ENCODE measurements at places on chromosomes 3 and 15. TPM values are rescaled to one million over a fixed set of nuclear protein-coding genes. Genes with fewer than 3 reads are reported as not detected.

Gene SLC28A2
- total RNA-seq = not detected

Gene IMPG2
- 2.4 TPM for total RNA-seq

Gene UQCRC1
- 122 TPM for total RNA-seq

Gene TKT
- 71.4 TPM for total RNA-seq

Gene LRRC2
- 0.64 TPM for total RNA-seq

Gene B2M
- total RNA-seq = 210 TPM

Gene GUCA1C
- not detected for total RNA-seq

Gene DUT
- total RNA-seq = 51.0 TPM

Gene IQCF5
- not detected for total RNA-seq

Gene TRIM71
- total RNA-seq = 6.1 TPM

Gene HESX1
- 0.27 TPM for total RNA-seq

Gene SCN11A
- 0.64 TPM for total RNA-seq

Gene ROPN1
- total RNA-seq = not detected

DNA sequence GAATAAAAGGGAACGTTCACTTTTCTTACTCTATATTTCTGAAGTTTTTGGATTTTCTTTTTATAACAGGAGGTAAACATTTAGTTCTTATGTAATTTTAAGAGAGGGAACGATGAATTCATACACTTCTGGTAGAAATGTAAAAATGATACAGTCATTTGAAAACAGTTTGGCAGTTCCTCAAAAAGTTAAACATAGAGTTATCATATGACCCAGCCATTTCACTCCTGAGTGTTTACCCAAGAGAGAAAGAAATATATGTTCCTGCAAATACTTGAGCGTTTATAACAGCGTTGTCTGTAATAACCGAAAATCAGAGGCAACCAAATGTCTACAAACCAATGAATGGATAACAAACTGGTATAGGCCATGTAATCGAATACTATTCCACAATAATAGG, 20.8 kb upstream of the CCR9 start:
- DNase-seq = no peak

DNA sequence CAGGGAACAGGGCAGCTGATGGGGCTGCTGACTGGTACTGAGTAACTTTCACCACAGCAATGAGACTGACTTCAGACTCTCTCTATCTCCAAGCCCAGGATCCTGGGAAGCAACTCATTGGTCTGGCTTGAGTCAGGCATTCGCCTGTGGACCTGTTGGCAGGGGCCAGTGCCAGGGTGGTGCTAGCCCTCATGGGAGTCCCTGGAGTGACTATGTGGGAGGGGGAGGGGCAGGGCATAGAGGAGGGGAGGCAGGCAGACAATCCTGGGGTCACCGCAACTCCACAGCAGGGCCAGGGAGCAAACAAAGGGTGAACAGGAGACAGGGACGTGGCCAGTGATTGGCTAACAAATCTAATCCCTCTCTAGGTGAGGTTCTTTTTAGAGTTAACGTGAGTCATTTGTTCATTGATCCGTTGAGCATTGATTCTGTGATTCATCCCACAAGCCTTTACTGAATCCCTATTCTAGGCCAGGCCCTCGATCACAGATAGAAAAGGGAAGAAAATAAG, 71.8 kb downstream of the CEMIP start:
- no peak for DNase-seq

DNA sequence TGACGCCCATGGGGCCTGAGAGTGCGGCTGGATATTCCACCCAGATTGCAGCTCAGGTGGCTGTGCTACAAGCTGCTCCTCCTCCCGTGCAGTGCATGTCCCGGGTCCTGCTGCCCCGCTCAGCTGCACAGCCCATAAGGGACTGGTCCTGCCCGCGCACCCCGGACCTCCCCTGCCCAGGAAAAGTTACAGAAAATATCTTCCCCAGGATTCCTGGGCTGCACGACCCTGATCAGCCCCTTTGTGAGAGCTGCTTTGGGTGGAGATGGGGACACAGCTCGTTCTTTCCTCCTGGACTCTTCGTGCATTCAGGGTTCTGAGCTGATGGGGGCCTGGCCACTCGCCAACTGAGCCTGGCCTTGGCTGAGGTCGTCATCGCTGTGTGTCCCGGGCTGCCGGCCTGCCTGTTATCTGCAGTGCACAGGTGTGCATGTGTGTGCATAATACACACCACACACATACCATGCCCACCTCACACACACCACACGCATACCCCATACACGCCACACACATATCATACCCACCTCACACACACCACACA, 28.8 kb downstream of the APBA2 start:
- peak; percentile 51 for DNase-seq

DNA sequence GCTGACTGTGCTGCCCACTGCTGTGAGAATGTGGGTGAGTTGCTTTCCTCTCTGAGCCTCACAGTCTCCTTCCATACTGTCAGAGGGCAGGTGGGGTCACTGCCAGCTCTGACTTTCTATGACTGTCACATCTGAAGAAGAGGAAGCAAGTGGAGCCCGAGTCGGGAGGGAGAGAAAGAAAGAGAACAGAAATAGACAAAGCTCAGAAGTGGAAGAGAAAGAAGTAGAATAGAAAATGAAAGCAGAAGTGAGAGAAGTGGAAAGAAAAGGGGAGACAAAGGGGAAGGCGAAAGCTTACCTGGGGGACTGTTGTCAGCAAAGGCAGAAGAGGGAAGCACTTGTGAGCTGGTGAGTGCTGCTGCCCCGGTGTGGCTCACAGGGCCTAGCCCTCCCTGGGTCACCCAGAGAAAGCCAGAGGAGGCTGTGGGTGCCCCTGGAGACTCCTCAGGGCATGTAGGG, 57.9 kb downstream of the EPHB1 start:
- DNase-seq = no peak

DNA sequence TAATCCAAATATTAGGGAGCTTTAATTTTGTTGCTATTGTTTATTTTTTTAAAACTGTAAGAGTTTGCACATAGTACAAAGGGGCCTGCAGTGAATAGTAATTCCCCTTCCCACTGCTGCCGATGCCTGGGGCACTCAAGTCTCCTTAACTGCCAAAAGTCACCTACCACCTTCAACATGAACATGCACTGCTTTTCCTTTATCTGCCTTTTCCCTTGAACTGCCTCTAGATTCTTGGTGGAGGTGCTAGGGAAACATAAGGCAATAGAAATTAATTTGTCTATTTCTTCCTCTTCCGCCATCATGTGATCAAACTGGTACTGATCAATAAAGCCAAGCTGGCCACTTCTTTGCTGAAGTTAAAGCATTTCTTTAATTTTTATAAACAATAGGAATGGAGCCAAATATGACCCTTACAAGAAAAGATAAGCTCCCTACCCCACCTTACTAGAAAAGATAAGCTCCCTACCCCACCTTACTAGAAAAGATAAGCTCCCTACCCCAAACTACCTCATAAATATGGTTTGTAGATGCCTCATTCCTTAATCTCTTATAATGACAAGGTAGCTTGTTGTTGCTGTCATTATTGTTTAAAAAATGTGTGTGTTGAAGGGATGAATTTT, 17.4 kb upstream of the ACAP2 start:
- no peak for DNase-seq

DNA sequence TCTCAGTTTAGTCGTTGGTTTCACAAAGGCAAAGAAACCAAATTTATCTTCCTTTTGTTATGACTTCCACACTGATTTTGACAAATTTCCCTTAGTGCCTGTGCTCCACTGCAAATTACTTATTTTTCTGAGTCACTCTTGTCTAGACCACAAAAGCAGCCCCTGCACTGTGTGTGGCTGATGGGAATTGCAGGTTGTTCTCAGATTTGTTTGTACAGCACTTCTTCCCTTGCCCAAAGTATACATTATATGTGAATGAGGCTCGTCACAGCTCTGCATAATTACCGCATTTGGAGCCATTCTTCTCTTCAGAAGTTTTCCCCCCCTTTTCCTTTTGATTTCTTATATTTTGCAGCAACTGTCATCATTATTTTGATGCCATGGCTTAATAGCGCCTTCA, 354.2 kb upstream of the IL12A start:
- no peak for DNase-seq

GRCh38 chr15:25701721-25702465, 161.2 kb downstream of the ATP10A start:
- DNase-seq = no peak

DNA sequence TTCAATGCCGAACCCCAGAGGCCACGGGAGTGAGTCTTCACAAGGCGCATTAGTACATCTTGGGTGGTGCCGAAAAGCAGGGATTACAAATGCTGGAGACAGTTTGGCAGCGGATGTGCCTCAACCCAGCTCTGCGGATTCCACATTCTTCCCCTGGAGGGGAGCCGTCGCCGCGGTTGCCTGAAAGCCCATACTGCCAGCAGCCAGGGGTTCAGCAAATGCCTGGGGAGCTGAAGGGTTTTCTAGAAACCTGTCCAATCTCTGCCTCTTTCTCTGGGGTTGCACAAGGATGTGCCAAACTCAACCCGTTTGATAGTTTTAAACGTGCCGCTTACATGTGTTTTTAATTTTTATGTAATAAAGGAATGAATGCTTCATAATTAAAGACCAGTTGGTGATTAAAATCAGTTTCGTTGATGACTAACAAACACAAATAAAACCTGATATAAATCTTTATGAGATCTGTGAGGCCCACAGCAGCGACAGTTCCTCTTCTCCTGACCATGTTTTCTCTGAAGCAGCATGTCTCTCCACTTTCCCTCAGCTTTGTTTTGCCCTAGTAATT, 74.6 kb upstream of the LEKR1 start:
- peak; percentile 13 for DNase-seq

- no peak for DNase-seq
Observed at GRCh38 chr15:38010395-38010794, 76.0 kb downstream of the TMCO5A start.

GRCh38 chr15:63981596-63982320, 64.5 kb downstream of the DAPK2 start:
- no peak for DNase-seq

DNA sequence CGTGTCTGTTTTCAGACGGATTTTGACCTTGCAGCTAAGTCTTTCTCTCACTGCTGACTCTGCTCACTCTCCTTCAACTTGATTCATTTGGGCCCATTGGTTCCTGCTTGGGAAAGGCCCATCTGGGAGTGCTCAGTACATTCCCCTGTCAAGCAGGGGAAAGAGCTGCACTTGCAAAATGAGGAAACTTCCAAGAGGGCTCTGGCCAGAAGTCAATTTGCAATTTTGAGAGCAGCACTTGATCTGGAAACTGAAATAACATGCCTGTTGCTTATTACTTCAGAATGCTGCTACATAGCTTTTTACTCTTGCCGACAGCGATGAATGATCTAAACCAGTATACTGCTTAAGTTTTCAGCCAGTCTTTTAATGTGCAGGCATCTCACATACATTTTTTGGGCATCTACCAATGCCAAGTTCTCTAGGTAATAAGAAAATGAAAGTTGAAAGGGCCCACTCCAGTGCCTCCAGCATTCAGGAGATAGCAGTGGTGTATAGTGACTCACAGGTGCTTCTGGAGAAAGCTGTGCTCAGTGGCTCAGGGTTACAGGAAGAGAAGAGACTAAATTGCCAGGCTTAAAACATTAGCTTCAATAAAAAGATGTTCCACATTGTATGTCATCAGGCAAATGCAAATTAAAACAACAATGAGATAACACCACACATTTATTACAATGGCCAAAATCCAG, 70.1 kb upstream of the RORA start:
- DNase-seq = no peak

GRCh38 chr3:168977716-168978374, 685.7 kb downstream of the MECOM start:
- DNase-seq = no peak

- no peak for DNase-seq
Observed at GRCh38 chr3:7062714-7063113, 201.8 kb downstream of the GRM7 start.

- no peak for DNase-seq
Observed at GRCh38 chr3:107428051-107428858, 51.0 kb downstream of the CCDC54 start.

DNA sequence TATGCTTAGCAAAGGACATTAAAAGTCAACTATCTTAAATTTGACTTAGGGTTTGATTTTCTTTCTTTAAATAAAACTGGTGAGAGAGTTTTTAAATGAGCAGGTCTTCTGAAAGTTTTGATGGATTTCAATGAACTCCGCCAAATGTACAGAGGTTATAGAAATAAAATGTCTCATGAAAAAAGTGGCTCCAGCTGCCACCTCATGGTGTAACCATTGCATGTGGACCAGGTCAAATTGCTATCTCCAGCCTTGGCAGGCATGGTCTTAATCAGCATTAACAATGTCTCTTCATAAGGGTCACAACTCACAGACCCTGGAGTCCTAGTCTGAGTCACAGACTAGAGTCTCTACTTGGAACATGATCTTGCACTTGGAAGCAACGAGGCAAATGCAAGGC, 182.3 kb downstream of the ADAMTS17 start:
- DNase-seq = no peak

DNA sequence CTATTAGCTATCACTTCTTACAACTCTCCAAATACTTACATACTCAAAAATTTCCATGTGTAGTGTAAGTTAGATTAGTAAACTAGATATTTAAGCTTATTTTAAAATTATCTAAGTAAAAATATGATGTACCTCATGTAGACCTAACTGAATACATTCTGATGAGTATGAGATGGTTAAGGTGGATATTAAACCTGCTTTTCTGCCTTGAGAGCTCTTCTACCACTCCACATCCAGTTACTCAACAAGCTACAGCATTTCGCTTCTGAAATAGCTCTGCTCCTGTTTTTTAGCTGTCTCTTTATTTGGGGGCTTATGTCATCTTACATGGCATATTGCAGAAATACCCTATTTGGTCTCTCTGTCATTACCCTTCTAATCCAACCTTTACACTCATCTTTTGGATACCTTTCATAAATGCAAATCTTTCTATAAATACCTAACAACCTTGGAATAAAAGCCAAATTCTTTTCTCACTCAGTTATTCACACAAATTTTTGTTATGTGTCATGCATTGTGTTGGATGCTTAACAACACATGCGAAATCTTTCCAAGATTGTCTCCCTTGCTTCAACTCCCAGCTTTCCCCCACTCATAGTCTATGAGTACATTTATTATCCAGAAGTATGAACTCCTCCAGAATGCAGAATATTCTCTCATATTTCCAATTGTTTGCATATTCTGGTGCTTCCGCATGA, 92.0 kb downstream of the ALCAM start:
- no peak for DNase-seq

DNA sequence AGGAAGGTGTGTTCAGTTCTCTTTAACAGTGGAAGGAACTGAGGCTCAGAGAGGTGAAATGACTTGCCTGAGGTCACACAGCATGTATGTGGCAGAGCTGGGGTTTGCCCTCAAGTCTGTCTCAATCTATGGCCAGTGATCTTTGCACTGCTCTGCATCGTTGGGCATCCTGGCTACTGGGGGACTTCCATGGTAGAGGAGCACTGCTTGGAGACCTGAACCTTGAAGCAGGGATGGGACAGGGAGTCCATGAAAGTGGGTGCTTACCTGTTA, 2.0 kb downstream of the CORO2B start:
- DNase-seq = no peak

DNA sequence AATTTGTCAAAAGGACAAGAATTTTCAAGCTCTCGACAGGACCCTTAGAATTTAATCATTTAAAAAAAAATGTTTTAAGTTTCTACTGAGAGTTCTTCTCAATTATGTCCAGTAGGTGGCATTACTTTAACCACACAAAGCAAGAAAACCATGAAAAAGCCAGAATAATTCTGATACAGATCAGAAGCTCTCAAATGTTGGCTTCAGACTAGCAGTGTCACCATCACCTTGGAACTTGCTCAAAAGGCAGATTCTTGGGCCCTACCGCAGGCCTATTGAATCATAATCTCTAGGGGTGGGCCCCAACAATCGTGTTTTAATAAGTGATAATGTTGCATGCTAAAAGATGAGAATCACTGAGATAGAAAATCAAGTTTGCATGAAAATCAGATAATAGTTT, 99.5 kb upstream of the KCNMB2 start:
- DNase-seq = peak; percentile 31

GRCh38 chr15:75836959-75837334, 6.3 kb upstream of the UBE2Q2 start:
- DNase-seq = no peak

- DNase-seq = no peak
Observed at GRCh38 chr3:98565237-98565643, 28.2 kb downstream of the CPOX start.

All from cerebellum (tissue), 4 donors.